GM13977 (cell line): ENCODE measurements at places on chromosomes 1 and 21.

GRCh38 chr1:34312359-34312758 lies 135.7 kb downstream of the C1orf94 start:
- DNase-seq = no peak

DNA sequence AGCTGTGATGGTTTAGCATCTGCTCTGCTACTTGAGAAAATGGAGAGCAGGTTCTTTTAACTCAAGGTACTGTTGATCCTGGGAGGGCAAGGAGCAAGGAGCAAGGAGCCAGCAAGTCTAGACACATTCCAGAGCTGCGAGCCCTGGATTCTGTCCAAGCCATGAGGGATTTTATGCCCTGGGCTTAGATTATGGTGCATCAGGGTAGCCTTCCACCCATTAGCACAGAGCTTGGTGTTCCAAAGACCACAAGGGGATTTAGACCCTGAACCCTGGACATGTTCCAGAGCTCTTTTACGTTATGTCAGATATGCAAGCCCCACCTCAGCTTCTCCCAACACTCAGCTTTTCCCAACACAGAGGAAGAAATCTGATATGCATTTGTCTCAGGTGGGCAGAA lies 2.0 kb upstream of the OR14I1 start:
- DNase-seq = no peak

GRCh38 chr1:163290025-163290640 lies 31.6 kb upstream of the NUF2 start:
- no peak for DNase-seq

GRCh38 chr1:116498789-116499628 lies 71.8 kb downstream of the CD58 start:
- DNase-seq = peak; percentile 68

GRCh38 chr1:50427818-50428779 lies 4.9 kb upstream of the DMRTA2 start:
- no peak for DNase-seq

GRCh38 chr1:119075614-119076013 lies 64.8 kb downstream of the WARS2 start:
- DNase-seq = no peak

GRCh38 chr1:12604114-12604874 lies 13.7 kb downstream of the DHRS3 start:
- no peak for DNase-seq
